ENCODE measurements at places on chromosomes 6 and 20. TPM values are rescaled to one million over a fixed set of nuclear protein-coding genes. Genes with fewer than 3 reads are reported as not detected.
A peak's percentile ranks its signal among the peaks of the same experiment; 100 is the strongest.

DNA sequence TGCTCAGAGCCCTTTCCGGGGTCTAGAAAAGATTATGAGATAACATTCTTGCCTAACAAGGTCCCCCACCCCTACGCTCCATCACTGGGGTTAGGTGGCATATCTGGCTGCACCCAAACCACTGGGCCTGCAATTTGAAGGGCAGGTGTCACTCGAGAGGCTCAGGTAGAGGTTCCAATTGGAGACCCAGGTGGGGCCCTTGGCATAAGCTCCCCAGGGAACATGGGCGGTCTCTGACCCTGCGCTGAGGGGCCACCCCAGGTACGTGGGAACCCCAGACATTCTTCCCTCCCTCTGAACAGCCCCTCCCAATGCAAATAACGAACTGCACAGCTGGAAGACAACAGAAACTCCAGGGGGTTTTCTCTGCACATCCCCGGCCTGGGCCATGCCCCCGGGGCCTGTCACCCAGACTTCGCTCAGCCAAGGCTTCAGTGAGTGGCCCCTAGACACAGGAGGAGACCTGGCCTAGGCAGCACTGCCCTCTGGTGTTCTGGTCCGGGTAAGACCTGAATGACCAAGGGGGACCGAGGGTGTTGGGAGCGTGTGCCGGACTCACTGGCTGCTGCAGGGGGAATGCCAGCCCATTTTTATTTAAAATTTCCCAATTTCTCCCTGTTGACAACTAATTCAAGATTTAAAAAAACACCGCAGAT lies 47.5 kb downstream of the DSTN start:
- DNase-seq, result peak; percentile 50

- DNase-seq, result peak; percentile 54
Measured at GRCh38 chr6:150452428-150453243, 83.8 kb downstream of the IYD start.

DNA sequence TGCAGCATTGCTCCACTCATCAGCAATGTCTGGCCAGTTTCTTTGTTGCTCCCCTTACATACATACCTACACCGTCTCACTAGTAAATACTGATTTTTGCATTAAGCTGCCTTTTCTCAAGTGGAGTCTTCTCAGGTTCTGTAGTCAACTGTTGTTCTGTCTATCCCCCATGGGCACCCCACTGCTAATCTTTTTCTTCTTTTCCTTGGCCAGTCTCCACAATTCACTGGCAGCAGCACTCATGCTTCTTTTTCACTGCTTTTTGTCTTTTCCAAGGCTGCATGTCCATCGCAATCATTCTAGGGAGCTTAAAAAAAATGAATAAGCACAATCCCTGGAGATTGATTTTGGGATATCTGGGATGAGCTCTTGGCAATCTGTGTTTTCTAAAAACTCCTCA lies 10.3 kb upstream of the ERVFRD-1 start:
- no peak for DNase-seq

SLC52A3 gene
- 0.18 TPM for total RNA-seq

- DNase-seq, result no peak
Measured at GRCh38 chr6:43036712-43037111, 15.3 kb downstream of the RRP36 start.

DNA sequence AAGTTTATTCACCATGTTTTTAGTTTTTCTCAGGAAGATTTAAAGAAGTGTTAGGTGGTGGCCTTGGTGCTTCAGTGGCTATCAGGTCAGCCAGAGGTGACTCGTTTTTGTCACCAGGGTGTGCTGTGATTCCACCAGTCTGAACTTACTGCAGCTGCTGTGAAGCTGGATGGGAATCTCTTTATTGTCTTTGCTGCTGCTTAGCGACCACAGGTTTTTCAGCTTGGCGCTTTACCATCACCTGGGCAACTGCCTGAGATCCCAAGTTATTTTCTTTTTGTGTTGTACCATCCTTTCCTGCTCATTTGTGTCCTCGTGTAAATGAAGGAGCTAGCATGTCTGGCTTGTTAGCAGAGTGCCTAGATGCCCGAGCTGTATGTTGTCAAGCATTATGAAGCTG lies 146.9 kb downstream of the MACROD2 start:
- DNase-seq, result peak; percentile 51

OR2H1 gene
- total RNA-seq, result not detected

DNA sequence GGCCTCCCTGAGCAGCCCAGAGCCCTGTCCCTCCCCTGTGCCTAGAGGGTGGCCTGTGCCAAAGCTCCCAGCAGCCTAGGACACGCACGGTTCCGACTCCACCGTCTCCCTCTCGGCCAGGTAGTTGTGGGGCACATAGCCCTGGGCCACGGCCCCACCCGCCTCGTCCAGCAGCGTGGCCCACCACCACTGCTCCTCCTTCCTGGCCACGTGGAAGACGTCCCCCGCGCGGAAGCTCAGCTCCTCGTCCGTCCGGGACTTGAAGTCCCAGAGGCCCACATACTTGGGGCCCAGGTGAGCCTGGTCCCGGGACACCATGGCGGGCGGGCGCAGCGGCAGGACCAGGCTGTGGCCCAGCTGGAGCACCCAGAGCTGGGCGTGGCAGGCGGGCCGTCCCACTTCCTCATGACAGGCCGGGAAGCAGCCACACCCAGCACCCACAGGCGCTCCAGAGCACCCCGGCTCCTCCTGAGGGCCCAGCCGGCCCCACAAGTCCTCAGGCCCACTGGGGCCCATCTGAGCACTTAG lies at the start of gene PTK6:
Gene PTK6 (minus strand): TSS at position 380 of the 528 bp plus-strand sequence. CDS start 62 bp downstream, at position 318.
- DNase-seq, result peak; percentile 73

- DNase-seq, result peak; percentile 33
Measured at GRCh38 chr20:3655131-3655405, 8.1 kb downstream of the GFRA4 start.

DNA sequence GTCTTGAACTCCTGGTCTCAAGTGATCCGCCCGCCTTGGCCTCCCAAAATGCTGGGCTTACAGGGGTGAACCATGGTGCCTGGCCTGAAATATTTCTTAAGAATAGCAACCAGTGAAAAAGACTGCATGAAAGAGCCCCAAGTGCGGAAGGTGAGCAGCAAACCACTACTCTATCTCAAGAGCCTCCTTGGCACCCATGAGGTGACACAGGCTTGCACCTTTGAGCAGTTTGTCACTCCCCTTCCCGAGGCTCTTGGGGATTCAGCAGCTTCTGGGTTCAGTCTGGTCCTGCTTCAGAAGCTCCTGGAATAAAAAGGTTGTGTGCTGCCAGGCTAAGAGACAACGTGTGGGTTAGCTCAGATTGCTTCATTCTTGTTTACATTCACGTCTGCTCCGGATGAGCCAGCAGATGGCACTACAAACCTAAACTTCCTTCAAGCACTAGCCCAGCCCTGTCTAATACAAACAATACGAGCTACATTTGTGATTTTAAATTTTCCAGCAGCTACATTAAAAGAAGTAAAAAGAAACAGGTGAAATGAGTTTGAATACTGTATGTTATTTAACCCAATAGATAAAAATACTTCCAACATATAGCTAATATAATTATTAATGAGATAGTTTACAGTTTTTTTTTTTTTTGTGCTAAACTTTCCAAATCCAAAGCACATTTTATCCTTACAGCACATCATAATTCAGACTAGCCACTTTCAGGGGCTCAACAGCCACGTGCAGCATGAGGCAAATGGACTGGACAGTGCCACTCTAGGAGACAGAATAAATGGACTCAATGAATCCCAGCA lies 46.2 kb downstream of the GJA10 start:
- peak; percentile 76 for DNase-seq

DNA sequence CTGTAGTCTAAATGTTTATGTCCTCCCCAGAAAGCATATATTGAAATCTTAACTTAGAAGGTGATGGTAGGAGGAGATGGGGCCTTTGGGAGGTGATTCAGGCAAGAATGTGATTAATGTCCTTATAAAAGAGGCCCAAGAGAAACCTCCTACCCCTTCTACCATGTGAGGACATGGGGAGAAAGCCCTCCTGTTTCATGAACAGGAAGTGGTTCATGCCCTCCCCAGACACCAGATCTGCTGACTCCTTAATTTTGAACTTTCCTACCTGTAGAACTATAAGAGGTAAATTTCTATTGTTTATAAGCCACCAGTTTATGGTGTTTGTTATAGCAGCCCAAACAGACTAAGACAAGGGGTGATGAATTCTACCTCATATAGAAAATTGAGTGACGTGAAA lies 8.7 kb upstream of the ECT2L start:
- no peak for DNase-seq

DNA sequence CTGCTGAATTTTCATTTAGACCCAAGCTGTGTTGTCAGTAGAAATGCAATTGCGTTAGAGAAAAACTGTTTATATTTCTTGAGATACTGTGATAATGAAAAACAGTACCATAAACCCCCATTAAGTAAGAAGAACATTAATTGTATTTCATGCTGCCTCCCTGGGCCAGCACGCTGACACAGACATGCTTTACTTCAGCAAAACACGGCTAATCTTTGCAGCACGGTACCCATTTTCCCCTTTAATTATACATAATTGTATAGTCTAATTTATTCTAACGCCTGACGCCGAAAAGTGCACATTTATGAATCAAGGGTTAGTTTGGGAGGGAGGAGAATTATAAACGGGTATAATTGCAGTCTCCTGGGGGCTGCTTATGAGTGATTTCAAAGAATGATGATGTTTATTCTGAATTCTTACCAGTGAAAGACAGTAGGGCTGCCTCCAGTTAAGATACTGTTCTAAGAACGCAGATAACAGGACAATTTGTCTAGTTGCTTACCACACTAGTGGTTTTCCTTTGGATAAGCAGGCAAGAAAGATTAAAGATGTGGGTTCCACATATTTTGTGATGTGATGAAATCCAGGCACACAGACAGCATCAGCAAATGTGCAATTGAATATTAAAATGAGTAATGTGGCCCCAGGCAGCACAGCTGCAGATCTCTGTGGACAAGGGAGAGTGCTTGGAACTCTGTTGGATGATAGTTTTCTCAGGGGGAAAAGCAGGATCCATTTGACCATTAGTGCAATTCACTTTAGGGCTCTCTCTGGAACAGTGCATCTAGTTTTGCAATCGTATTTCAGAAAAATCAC lies 4.7 kb upstream of the SULF2 start:
- DNase-seq, result no peak

SYCP2 gene
- total RNA-seq, result 0.35 TPM

DNA sequence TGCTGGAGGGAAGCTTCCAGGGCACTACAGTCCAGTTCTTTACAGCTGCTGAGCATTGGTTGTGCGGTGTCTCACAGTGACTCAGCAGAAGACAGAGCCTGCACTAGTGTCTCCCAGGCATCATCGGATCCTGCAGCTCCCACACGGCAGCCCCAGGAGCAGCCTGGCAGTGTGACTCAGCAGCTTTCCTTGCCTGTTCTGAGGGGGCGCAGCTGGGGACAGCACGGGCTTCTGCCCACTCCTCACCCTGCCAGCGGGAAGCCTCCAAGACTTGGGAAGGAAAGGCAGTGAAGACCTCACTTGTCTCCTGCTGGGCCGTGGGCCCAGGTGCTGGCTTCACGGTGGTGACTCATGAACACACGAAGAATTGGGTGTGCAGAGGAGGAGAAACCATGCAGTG lies 165.4 kb downstream of the SYNDIG1 start:
- no peak for DNase-seq

GRCh38 chr20:41213150-41213820 lies 75.9 kb downstream of the PLCG1 start:
- no peak for DNase-seq

GRCh38 chr6:78868116-78868515 lies 765 bp downstream of the IRAK1BP1 start:
- DNase-seq, result no peak

MEI4 gene
- total RNA-seq, result 0.10 TPM

SLC22A1 gene
- 1,378 TPM for total RNA-seq

KCNK15 gene
- 0.20 TPM for total RNA-seq

SNX9 gene
- total RNA-seq, result 25.5 TPM

FHL5 gene
- 0.23 TPM for total RNA-seq

Measured in left lobe of liver (tissue), 2 donors.